ENCODE measurements at places on chromosomes 6 and 20.

DNA sequence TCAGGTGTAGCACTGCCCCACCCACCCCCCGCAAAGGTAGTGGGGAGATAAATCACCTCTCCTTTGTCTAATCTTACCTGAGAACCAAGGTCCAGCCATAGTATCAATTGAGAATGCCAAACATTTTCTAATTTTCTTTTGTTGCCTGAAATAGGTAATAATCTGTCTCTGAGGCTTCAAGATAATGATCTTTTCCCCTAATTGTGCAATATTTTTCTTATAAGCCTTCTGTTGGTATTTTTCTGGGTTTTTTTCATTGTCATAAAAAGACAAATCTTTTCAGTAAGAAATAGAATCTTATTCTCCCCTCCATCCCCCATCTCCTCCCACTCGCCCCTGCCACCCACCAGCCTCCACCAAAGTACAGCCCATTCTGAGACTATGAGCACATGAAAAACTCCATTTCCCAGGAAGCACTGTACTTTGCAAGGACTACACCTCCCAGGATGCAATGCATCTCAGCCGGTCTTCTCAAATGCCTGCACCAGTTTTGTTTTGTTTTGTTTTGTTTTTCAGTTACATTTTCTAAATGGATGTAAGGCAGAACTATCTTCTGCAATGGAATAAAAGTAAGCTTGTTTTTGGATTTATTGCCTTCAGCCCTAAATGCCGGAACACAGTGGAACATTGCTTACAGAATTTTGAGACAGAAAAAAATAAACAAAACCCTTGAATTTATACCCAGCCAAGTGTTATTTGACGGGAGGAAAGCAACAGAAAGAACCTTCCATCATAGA lies 268.0 kb downstream of the TFAP2A start:
- no peak for DNase-seq

GRCh38 chr20:63895952-63896263 lies 982 bp downstream of the DNAJC5 start:
- no peak for DNase-seq

GRCh38 chr6:38113825-38114576 lies 294.5 kb downstream of the ZFAND3 start:
- no peak for DNase-seq

DNA sequence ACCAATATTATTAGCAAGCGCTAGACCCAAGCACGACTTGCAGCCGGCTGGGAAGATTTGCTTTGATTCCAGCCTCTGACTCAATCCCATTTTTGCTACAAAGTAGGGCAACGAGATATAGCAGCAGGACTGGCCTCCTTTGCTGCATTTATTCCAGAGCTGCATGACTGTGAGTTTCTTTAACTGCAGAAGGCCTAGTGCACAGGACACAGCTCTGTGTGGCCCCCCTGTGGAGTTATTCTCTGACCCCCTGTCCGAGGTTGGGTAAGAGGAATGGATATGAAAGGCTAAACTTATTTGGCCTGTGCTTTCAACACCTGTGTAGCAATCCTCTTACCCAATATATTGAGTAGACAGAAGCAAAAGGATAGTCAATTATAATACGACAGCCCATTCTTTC lies 133.3 kb upstream of the SPTLC3 start:
- DNase-seq = no peak
